Stimulated activated CD8-positive, alpha-beta memory T cell treated with anti-CD3 and anti-CD28 coated beads, Interleukin-7, amount 100 ng/mL, for 4 hours (primary cell): ENCODE measurements at places on chromosomes 11 and 22.
A peak's percentile ranks its signal among the peaks of the same experiment; 100 is the strongest.

GRCh38 chr11:27388869-27389268 is 25.9 kb upstream of the CCDC34 start:
- DNase-seq: no peak

- no peak for DNase-seq
These were observed 3.3 kb downstream of the SCGB1D2 start for GRCh38 chr11:62245271-62245753.

DNA sequence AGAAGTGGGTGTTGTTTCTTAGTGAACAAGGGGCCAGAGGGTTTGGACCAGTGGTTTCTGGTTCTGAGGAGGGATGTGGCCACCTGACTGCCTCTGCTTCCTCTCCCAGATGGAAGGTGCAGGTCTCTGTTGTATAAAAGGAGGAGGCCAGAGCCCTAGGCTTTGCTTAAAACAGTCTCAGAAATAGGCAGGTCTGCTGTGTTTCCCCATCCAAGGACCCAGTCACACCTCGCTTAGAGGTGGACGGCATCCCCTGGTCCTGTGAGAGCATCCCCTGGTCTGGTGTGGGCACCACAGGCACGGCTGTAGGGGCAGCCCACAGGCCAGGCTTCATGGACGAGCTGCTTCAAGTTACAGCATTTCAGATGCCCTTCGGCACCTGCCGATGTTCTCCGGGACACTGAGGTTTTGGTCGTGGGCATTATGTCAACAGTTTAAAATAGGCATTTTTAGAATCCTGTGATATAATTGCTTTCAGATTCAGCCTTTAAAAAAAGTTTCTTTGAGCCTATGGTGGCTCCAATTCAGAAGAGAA is 45.7 kb upstream of the SHANK2 start:
- no peak for DNase-seq

GRCh38 chr22:45907378-45907777 is 69.6 kb downstream of the WNT7B start:
- DNase-seq: no peak

DNA sequence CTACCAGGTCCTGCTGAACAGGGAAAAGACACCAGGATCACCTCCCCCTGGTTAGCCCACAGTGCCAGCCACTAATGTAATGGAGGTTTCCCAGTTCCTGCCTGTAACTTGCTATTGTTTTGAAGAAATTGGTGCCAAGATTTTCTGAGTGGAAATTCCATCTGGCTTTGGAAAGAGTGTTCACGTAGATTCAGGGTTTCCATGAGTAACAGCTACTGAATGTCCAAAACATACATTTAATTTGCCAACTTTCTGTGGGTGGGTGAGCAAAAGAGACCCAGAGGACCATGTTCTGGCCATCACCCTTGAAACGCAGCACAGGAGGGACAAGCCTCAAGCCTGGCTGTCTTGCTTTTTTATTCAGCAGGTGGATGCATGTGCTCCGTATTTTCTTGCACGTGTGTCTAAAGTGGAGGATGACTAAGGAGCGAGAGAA is 8.8 kb upstream of the DKK3 start:
- DNase-seq: no peak

- DNase-seq: no peak
These were observed 20.5 kb upstream of the APOL5 start for GRCh38 chr22:35697142-35697541.

GRCh38 chr11:134554106-134554505 is 142.1 kb upstream of the B3GAT1 start:
- DNase-seq: no peak

DNA sequence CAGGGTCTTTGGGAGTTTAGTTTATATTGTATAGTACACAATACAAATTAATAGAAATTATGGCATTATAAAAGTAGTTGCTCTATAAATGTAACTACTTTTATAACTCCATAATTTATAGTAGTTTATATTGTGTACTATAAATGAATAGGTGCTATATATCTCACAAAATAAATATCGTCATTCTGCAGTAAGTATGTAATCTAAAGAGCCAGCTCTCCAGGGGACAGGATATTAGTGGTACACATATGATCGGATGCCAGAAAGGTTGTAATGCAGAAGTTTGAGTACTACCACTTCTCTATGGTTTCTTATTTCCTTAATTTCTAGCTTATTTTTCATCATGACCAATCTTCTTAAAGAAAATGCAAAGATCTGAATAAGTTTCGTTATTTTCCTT is 20.2 kb upstream of the CWF19L2 start:
- DNase-seq: no peak

GRCh38 chr11:46537537-46538295 is 56.1 kb downstream of the AMBRA1 start:
- DNase-seq: peak; percentile 15

GRCh38 chr11:105609341-105609781 is 512 bp upstream of the GRIA4 start:
- DNase-seq: no peak

- DNase-seq: no peak
These were observed 5.9 kb upstream of the GLB1L3 start for GRCh38 chr11:134270250-134270714.

GRCh38 chr11:106001304-106002012 is 20.6 kb downstream of the MSANTD4 start:
- no peak for DNase-seq

DNA sequence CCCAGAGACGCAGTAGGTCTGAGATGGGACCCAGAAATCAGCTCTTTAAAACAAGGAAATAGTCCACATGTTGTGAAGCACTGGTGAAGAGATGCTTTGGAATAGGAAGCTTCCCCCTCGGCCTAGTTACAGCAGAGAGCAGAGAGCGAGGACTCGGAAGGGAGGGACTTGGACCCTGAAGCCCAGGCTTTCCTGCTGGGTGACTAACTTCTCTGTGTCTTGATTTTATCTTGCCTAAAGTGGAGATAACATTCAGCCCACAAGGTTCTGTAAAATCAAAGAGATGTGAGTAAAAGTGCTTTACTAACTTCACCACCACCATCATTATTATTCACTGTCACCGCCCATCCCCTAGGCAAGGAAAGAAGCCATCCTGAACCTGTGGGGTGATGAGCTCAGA is 58.4 kb downstream of the THAP12 start:
- no peak for DNase-seq

DNA sequence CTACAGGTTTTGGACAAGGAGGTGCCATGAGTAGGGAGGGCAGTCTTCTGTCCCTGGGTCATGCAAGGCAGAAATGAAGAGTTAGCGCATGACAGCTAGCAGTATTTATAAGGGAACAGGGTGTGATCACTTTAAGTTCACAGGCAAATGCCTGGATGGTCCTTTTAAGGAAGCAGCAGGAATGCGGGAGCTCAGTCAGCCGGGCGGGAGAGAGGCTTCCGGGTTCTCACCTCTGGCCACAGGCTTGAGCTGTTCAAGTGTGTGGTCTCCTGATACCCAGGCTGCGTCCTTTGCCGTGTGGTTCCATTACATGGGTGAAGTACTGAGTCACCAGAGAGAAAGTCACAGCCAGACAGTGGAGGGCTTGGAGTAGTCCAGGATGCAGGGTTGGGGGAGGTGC is 105.4 kb downstream of the BCR start:
- DNase-seq: no peak

GRCh38 chr22:29727131-29727523 is 7.3 kb downstream of the CABP7 start:
- DNase-seq: no peak

DNA sequence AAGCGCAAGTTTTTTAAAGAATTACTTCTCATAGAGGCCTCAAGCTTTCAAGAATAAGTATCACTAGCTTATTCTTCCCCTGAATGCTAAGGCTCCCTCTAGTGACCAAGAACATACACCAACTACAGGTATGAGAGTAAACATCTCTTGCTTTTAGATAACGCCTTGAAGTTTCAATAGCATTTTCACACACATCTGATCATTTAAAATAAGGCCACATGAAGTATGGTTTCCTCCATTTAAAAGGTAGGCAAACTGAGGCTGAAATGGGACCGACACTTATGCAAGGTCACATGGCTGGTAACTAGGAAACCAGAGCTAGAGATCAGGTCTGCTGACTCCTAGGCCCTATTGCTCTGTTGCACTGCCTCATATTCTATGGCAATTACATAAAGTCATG is 66.5 kb downstream of the CCDC34 start:
- DNase-seq: no peak

DNA sequence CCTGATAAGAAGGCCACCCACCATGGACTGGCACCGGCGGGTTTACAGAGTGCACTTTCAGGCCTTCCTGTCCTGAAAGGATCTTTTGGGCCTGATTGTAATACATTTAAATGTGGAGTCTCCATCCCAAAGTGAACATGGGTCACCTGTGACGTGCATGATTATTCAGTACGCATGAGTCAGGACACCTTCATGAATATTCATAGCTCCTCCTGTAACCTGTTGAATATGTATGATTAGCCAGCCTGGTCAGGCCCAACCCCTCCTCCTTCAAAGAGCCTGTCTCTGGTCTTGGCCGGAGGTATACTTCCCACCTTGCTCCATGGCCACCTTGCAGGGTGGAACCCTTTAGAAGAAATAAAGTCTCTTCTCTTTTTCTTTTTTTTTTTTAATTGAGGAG is 75.9 kb upstream of the NUP50 start:
- DNase-seq: no peak
